ENCODE measurements at places on chromosomes 1 and 21. TPM values are rescaled to one million over a fixed set of nuclear protein-coding genes. Genes with fewer than 3 reads are reported as not detected.

GRCh38 chr1:212760126-212760823, 31.3 kb downstream of the NSL1 start:
- peak; percentile 58 for DNase-seq

GRCh38 chr1:108880850-108881249, 4.1 kb downstream of the GPSM2 start:
- no peak for DNase-seq

LRRC71 gene
- total RNA-seq = not detected

SYT6 gene
- total RNA-seq = not detected

DNA sequence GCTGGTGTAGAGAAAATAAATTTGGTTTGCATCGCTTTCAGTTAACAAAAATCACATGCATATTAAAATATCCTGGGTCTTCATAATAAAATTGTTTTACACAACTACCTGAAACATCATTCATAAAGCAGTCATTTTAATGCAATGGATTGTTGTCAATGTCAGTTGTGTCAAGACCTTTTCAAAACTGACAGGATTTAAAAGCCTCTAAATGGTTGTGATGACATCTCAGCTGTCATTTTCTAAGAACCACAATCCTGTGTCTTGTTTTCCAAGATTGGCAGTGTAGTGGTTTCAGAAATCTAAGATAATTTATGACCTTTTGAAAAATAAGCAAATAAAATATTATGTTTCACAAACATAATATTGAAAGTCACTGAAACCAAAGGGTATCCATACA, 42.0 kb downstream of the RGS21 start:
- no peak for DNase-seq

DNA sequence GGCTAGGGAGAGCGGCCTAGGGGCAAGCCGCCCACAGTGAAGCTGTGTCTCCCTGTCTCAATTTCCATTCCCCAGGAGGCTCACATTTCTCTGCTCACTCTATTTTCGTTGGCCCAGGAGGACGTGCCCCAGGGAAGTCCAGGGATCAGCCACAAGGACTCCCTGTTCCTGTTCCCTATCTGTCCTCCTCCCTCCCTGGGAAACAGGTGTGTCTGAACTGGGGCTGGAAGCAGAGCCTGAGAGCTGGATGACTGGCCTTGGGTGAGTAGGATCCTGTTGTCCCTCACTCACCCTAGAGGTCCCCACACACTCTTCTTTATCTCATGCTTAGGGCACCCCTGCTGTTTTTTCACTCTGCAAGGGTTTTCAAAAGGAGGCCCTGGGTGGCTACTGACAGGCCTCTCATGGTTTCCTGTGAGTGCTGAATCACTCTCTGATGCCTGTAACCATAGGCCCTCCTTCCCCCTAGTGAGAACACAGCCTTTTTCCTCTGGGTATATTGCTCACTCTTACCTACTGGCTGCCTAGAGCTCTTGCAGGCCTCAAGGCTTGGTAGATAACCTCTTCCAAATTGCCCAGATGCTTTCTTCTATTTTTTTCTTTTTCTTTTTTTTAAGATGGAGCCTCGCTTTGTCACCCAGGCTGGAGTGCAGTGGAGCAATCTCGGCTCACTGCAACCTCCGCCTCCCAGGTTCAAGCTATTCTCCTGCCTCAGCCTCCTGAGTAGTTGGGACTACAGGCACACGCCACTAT, 3.3 kb upstream of the UTP11 start:
- DNase-seq = no peak

DNA sequence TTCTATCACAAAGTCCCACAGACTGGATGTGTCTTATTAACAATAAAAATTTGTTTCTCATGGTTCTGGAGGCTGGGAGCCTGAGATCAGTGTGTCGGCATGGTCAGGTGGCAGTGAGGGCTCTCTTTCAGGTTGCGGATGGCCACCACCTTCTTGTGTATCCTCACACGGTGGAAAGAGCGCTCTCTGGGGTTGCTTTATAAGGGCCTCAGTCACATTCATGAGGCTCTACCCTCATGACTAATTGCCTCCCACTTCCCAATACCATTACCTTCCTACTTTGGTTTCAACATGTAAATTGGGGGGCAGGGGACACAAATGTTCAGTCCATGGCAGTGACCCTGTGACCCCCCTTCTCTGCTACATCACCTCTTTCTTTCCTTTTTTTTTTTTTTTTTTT, 20.7 kb upstream of the MX1 start:
- DNase-seq = no peak

RPE65 gene
- total RNA-seq = not detected

ADAMTS5 gene
- total RNA-seq = 17.3 TPM

DNA sequence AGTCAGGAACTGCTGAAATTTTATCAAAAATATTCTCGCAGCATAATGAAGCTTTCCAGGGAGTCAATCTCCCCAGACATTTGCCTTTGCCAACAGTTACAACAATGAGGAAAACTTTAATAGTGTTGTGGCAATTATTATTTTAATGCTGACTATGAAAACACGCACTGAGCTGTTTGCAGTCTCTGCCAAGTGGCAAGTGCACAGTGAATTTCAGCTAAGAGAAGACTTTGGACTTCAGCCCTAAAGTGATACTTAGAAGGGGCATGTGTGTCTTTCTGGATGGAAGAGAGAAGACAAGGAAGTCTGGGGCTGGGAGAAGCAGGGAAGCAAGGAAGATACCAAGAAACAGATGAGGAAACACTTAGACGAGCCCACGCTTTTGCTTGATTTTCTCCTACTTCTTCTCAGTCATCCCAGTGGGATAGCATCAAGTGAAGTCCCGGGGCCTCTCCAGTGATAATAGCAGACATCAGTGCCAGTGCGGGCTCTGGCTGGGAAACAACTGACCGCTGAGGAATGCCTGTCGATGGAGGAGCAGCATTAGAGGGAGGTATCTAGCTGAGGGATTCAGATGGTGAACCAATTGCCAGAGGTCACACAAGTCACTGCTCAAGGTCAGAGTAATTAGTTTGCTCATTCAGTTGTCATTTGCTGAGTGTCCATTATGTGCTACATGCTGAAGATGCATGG, 196.3 kb downstream of the TTLL7 start:
- no peak for DNase-seq

DNA sequence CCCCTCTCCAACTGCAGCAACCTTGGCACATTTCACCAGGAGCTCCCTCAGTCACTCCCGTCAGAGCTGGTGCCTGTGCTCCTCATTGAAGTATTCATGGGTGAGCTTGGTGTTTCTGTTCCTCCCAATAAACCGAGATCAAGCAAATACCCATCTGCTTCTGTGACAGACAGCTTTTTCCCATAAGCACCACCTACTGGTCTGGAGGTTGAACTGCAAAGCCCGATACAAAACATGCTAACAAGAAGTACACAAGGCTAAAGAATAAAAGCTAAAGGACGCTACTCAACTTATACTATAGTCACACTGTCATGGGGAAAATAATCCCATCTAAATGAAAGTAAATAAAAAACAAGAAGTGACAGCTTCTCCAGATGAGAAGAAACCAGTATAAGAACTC, 111.9 kb upstream of the C21orf91 start:
- no peak for DNase-seq

REN gene
- not detected for total RNA-seq

KCNC4 gene
- 10.9 TPM for total RNA-seq

TMEM81 gene
- 2.9 TPM for total RNA-seq

DNA sequence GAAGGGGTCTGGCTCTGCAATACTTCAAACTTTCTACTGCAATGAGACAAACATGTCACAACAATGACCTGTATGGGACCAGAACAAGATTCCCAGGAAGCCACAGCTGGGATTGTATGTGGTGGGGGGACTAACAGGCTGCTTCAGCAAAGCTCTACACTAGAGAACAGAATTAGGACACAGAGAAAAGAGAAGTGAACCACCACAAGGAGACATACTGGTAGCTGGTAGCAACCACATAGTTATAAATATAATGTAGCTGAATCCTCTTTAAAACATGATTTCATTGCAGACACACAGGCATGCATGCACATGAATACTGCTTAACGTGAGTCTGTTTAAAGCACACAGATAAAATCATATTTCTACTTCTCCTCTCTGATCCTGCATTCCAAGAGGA, 3.5 kb upstream of the ILDR2 start:
- DNase-seq = no peak

- DNase-seq = no peak
Observed at GRCh38 chr1:65658122-65658521, 134.6 kb upstream of the PDE4B start.

- no peak for DNase-seq
Observed at GRCh38 chr1:54984131-54984842, 3.9 kb downstream of the TMEM61 start.

GRCh38 chr21:27423038-27423437, 456.1 kb upstream of the ADAMTS5 start:
- no peak for DNase-seq

KRTAP6-2 gene
- not detected for total RNA-seq

DNA sequence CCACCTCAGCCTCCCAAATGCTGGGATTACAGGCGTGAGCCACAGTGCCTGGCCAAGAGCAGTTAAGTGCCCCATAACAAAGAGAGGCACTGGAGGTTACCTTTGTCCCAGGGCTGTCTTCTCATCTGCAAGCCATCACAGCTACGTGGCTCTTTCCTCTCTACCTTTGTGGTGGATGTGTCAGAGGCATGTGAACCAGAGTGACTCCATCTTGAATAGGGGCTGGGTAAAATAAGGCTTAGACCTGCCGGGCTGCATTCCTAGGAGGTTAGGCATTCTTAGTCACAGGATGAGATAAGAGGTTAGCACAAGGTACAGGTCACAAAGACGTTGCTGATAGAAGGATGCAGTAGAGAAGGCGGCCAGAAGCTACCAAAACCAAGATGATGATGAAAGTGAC, 59.4 kb upstream of the POU2F1 start:
- DNase-seq = no peak

NSL1 gene
- total RNA-seq = 29.2 TPM

DNA sequence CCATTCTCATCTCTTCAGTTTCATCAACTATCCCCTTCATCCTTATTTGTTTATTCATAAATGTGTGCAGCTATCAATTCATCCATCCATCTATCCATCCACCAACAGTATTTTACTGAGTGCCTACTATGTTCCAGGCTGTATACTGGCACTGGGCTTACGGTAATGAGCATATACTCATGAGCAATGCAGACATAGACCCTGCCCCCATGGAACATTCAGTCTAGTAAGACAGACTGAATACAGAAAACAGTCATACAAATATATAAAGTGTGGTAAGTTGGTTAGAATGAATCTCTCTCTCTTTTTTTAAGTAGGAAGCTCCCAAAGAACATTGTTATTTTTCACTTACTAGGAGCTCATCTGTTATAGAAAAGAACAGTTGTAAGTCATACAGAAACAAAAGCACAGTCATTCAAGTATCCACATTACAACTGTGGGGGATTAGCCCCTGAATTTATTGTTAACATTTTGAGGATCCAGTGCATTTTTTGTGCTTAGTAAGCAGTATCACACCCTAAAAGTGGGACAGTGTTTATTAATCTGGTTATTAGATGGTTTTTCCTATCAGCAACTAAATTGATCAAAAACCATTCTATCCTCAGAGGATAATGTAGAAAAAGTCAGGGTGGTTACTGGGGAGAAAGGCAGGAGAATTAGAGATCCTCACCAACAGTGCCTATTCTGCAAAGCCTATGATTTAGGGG, 3.6 kb downstream of the SLC16A4 start:
- no peak for DNase-seq

GRCh38 chr1:173337126-173337525, 130.0 kb upstream of the TNFSF4 start:
- no peak for DNase-seq

- no peak for DNase-seq
Observed at GRCh38 chr1:226486161-226486560, 62.4 kb upstream of the STUM start.

- DNase-seq = no peak
Observed at GRCh38 chr1:119143706-119144105, 3.3 kb upstream of the WARS2 start.

VAV3 gene
- total RNA-seq = 32.1 TPM

- no peak for DNase-seq
Observed at GRCh38 chr21:31670070-31670469, 10.6 kb downstream of the SOD1 start.

DNA sequence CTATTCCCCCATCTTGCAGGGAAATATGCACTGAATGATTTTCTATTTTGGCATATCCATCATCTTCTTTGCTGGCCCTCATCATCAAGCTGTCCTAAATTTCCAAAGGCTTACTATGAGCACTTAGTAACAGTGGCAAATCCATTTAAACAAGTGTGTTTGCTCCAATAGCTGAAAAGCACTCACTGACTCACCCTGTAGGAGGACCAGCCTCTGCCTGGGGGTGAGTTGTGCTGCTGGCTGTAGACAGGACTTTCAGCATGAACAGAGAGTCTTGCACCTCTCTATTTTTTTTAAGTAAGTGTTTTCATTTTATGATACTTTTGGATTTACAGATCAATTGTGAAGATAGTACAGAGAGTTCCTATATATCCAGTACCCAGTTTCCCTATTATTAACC, 97.3 kb downstream of the SLC35F3 start:
- DNase-seq = no peak

CSF3R gene
- 41.3 TPM for total RNA-seq

DNA sequence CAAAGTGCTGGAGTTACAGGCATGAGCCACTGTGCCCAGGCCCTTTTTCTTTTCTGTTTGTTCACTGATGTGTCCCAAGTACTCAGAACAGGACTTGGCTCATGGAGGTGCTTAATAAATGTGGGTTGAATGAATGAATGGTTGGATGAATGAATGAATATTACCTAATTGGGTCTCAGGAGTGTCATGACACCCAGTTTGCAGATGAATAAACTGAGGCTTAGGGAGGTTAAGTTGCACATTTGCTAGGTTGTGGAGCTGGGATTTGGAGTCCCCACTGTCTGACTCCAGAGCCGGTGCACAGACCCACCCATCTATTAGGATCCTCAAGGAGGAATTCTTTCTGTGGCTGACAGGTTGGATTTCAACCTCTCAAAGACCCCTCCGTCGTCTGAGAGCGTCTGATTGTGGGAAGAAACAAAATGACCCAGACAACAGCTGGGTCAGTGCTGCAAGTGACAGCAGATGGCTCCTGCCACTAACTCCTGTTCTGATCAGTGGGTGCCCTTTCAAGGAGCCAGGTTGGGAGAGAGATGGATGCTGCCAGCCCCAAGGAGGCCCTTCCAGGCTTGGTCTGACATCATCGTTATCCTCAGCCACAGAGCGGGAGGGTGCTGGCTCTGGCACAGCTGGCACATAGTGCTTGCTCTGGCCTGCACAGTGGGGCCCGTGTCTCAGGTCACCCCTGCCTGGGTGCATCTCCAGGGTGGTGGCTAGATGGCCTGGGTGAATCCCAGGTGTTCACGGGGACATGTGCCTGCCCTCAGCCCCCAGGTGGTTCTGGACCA, 24.2 kb downstream of the ARHGEF10L start:
- no peak for DNase-seq

MEGF6 gene
- 2.5 TPM for total RNA-seq

DNA sequence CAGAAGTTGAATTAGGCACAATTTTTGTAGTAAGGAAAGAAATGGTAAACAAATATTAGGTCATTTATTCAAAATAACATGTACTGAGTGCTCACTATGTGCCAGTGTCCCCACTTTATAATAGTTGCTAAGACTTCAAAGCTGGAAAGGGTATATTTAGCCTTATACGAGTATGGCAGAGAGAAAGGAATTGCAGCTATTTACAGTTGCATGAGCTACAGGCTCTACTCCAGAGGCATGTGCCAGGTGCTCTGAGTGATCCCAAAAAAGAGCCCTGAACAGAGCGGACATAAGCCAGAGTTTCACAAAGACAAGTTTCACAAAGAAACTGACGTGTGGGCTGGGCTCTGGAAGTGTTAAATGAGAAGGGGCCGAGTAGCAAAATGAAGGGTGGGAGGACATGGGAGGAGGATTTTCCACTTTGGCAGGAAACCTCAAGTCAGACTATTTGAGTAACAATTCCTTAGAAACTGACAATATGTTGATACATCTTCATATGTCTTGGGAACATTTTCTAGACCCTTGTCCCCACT, 40.9 kb downstream of the FASLG start:
- DNase-seq = no peak
